Renal cortex interstitium (tissue), 15 donors: ENCODE measurements at places on chromosomes 2 and 18.

DNA sequence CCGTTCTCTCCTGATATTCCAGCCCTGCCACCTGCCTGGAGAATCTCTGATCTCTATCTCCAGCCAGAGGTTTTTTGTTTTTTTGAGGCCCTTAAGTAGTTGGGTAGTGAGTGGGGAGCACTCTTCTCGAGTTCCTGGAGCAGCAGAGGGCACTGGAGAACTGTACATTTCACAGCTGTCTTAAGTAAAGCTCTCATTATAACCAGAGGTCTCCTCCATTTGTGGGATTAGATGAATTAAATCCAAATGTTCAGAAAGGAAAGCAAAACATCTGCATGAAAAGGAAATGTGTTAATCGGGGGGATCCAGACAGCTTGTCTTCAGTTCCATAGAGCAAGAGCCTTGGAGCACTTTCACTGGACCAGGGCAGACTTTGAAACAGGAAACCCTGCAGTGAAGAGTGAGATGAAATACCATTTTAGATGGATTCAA is 32.8 kb downstream of the AOX1 start:
- no peak for DNase-seq

GRCh38 chr2:113148606-113149552 is 21.5 kb downstream of the IL1RN start:
- DNase-seq = no peak

GRCh38 chr2:190382851-190383250 is 25.3 kb upstream of the MFSD6 start:
- peak; percentile 54 for DNase-seq

DNA sequence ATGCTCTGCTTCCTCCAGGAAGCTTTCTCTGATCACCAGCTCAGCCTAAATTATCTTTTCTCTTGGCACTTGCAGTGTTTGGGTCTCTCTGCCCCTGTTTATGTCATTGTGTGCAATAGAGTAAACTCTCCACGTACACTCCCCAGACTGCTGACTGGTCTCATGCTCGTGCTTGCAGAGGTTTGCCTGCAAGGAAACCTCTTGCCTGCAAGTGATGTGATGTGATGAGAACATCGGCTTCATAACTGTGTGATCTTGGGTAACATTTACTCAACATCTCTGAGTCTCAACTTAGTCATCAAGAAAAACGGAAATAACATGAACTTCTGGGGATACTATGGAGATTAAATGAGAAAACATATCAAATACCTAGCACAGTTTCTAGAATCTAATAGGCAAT is 92.3 kb downstream of the BIN1 start:
- DNase-seq = no peak

- DNase-seq = no peak
Measured at GRCh38 chr2:86453836-86454235, 12.7 kb downstream of the KDM3A start.

GRCh38 chr2:1353543-1353942 is 59.7 kb upstream of the TPO start:
- no peak for DNase-seq

DNA sequence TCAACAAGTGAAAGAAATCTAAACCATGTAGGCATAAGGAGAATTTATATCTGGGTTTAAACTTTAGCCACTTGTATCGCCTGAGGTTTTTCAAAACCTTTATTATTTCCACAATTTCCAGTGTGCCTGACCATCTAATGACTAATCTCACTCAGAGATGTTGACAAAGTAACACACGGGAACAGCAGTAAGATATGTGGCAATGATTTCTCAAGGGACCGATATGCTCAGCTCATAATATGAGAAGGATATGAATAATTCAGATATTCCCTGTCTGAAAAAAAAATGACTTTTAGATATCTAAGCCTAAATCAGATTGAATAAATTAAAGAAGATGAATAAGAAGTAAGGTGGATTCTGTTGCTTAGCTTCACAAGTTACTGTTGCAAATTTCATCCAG is 43.5 kb downstream of the TMEM163 start:
- DNase-seq = no peak

DNA sequence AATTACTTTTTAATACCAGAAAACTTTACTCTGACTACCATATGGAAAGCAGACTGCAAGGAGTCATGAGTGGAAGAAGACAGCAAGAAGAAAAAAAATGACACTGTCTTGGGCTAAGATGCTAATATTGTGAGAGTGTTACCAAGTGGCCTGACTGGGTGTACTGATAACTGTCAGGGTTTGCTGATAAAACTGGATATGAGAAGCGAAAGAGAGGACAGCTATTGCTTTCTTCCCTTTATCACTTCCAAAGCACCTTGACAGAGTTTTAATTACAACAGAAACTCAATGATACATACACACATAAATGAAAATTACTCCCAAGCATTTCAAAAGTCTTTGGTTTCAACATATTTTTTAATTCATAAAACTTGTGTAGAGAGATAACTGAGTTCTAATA is 368.5 kb downstream of the ZEB2 start:
- DNase-seq = no peak

DNA sequence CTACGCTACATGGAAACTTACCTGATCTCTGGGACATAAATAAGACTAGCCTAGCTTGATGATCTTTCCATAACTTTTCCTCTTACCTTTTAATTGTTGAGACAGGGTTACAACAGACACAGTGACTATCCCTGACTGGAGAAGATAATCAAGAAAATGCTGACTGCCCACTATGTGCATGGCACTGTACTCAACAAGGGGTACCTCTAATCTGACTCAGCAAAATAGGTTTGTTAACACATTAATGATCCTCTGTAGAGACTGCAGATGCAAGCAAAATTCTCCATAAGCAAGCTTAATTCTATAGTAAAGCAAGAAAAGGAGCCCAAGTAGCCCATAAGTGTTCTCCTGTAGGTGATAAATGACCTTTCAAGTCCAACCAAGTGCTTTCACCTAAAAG is 25.5 kb downstream of the ACVR1C start:
- DNase-seq = no peak

GRCh38 chr2:207166039-207166348 is 246 bp upstream of the KLF7 start:
- peak; percentile 98 for DNase-seq

DNA sequence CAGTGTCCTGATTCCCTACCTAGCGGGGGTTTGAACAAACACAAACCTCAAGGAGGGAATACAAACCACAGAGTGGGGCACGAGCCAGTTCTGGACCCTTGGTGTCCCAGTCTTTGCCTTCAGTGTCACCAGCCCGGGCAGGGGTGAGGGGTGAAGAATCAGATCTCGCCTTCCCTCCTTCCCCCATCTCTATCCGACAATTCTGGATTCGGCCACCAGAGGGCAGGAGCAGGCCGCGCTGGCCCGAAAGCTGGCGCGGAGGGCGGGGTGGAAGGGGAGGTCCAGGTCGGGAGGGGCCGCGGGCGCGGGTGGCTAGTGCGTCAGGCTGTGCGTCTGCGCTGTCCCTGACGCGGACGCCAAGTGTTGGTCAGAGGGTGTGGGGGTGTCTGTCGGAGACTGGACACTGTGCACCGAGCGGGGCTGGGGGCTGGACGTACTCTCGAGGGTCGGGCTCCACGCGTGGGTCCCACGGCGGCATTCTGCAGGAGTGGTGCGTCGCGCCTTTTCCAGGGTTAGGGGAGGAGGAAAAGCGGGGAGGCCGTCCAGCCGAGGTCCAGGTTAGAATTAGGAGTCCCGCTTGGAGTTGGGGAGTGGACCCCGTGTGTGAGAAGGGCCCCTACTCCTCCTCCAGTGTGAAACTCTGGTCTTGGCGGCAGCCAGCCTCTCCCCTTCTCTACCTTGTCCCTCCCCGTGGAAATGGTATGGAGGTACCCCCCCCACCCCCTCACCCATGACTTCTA is 2.9 kb upstream of the CRYBA2 start:
- DNase-seq = peak; percentile 55

DNA sequence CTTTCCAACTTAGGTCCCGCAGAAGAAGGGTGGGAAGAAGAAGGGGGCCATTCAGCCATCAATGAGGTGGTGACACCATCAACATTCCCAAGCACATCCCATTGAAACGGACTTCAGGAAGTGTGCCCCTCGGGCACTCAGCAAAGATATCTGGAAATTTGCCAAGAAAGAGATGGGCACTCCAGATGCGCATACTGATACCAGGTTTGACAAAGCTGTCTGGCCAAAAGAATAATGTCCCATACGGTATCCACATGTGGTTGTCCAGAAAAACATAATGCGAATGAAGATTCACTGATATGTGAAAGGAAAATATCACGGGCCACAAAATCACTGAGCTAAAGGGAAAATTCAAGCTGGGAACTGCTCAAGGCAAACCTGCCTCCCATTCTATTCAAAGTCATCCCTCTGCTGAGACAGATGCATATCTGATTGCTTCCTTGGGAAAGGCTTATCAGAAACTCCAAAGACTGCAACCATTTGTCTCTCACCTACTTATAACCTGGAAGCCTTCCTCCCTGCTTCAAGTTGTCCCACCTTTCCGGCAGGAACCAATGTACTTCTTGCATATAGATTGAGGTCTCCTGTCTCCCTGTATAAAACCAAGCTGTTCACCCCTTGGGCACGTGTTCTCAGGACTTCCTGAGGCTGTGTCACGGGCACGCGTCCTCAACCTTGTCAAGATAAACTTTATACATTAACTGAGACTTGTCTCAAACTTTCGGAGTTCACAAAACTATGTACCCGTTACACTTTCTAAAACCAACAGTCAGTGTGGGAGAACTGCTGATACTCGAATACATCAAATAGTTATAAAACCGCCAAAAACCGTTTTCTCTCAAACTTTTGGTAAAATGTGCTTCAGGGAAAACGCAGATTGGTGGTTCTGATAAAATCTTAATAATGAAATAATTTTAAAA is 1.3 kb upstream of the PDK1 start:
- DNase-seq = no peak

DNA sequence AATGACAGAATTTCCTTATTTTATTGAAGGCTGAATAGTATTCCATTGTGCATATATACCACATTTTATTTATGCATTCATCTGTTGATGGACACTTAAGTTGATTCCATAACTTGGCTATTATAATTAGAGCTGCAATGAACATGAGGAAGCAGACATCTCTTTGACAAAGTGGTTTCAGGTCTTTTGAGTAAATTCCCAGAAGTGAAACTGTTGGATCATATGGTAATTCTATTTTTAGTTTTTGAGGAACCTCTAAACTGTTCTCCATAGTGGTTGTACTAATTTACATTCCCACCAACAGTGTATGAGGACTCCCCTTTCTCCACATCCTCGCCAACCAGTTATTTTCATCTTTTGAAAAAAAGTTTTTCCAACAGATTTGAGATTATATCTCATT is 77.5 kb downstream of the TMEM200C start:
- no peak for DNase-seq

GRCh38 chr18:73509460-73509859 is 638.2 kb downstream of the FBXO15 start:
- DNase-seq = no peak

GRCh38 chr18:68532328-68532885 is 182.5 kb downstream of the TMX3 start:
- DNase-seq = no peak

DNA sequence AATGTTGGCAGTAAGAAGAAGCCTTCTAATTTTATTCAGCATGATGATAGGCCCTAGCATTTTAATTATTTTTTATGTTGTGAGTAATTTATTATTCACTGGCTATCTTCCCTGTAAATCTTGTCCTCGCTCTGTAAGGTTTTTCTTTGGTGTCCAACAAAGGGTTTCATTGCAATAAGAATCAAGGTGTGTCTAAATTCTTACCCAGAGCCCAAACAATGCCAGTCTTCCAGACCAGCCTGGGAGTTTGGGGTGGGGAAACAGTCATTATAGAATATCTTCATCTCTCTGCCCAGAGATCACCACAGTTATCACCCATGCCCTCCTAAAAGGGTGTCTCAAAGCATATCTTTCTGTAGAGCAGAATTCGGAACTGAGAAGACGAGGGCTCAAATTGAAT is at the start of gene DSG4:
TSS of gene DSG4 (plus strand) at position 301 of the 400 bp plus-strand sequence. CDS start 135 bp downstream, outside the sequence.
- DNase-seq = no peak

- no peak for DNase-seq
Measured at GRCh38 chr2:239203443-239204135, 197.2 kb downstream of the HDAC4 start.

- no peak for DNase-seq
Measured at GRCh38 chr2:120995152-120995551, 259.5 kb downstream of the GLI2 start.

GRCh38 chr2:177363332-177363731 is 29.2 kb upstream of the AGPS start:
- no peak for DNase-seq

DNA sequence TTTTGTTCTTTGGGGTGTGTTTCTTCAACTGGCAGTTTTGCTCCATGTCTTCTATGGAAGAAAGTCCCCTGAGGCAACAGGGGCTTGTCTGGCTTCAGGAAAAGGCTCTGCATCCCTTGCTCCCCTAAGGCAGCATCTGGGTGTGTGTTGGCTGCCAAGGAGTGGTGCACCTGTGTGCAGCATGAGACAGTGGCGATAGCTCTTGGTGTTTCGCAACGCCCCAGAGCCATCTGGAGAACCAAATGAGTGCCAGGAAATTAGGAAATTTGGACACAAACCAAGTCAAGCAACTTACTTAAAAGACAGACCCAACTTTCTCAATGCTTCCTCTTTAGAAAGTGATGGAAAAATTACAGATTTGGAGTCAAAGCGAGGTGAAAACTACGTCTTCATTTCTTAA is 1044.4 kb upstream of the CNTNAP5 start:
- DNase-seq = no peak

GRCh38 chr18:51151568-51152511 is 45.6 kb downstream of the MEX3C start:
- DNase-seq = no peak

DNA sequence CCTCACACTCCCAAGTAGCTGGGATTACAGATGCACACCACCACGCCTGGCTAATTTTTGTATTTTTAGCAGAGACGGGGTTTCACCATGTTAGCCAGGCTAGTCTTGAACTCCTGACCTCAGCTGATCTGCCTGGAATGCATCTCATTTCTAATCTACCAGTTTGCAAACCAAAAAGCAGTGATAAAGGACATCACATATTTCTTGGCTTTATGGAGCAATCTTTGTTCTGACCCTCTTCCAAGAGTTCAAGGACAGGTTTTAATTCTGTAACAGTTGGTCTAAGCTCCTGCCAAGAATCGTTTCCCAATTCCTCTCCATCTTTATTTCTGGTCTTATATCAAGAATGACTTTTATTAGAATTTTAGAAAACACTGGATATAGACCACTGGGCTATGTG is 67.7 kb downstream of the SLC40A1 start:
- DNase-seq = no peak

DNA sequence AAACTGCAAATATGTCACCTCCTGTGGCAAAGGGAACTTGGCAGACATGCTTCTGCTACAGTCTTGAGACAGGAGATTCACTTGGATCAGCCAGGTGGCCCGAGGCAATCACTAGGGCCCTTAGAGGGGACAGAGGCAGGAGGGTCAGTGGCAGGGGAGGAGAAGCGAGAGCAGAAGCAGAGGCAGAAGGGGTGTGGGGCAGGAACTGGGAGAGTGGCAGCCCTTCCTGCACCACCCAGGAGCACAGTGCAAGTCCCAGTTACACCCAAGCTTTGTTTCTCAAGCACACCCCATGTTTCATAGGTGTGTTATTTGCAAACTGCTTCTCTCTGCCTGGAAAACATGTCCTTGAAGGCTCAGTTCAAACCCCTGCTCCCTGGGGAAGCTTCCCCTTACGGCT is 309.7 kb upstream of the MYT1L start:
- no peak for DNase-seq

- peak; percentile 19 for DNase-seq
Measured at GRCh38 chr2:203893401-203893800, 25.8 kb downstream of the CTLA4 start.

GRCh38 chr2:235045336-235045972 is 93.6 kb downstream of the SH3BP4 start:
- no peak for DNase-seq

GRCh38 chr2:234496055-234496834 is 636 bp downstream of the ARL4C start:
- no peak for DNase-seq

- no peak for DNase-seq
Measured at GRCh38 chr2:23213196-23213595, 171.8 kb upstream of the KLHL29 start.
